ENCODE measurements at places on chromosomes 4 and X.

- DNase-seq, result no peak
Measured at GRCh38 chrX:150258176-150258425, 105.0 kb upstream of the MAMLD1 start.

DNA sequence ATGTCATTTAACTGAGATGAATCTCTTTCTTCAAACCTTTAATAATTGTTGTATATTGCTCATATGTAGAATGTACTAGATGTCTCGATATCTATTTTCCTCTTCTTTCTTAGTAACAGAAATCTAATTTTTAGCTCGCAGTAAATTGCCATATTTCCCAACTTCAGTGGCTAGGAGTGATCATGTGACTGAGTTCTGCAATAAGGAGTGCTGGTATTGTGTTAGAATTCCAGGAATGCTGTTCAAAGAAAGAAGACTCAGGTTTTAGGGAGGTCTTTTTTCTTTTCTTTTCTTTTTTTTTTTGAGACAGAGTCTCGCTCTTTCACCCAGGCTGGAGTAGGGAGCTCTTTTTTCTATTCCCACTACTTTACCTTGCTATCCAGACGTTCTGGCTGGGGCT is 81.7 kb downstream of the SLC10A7 start:
- no peak for DNase-seq

GRCh38 chr4:7662507-7662846 is 227.7 kb upstream of the PSAPL1 start:
- DNase-seq, result no peak

- no peak for DNase-seq
Measured at GRCh38 chr4:5137226-5137625, 85.9 kb downstream of the STK32B start.
